ENCODE measurements at places on chromosomes 11 and 22.
A peak's percentile ranks its signal among the peaks of the same experiment; 100 is the strongest.

- no peak for DNase-seq
Measured at GRCh38 chr11:17479284-17480214, 2.9 kb upstream of the ABCC8 start.

- no peak for DNase-seq
Measured at GRCh38 chr11:61524963-61525587, 16.5 kb downstream of the LRRC10B start.

GRCh38 chr11:134524201-134524600 is 112.2 kb upstream of the B3GAT1 start:
- DNase-seq, result no peak

GRCh38 chr11:45384016-45384415 is 97.9 kb upstream of the SYT13 start:
- DNase-seq, result no peak

GRCh38 chr11:76795290-76795935 is 12.3 kb downstream of the TSKU start:
- DNase-seq, result peak; percentile 86

DNA sequence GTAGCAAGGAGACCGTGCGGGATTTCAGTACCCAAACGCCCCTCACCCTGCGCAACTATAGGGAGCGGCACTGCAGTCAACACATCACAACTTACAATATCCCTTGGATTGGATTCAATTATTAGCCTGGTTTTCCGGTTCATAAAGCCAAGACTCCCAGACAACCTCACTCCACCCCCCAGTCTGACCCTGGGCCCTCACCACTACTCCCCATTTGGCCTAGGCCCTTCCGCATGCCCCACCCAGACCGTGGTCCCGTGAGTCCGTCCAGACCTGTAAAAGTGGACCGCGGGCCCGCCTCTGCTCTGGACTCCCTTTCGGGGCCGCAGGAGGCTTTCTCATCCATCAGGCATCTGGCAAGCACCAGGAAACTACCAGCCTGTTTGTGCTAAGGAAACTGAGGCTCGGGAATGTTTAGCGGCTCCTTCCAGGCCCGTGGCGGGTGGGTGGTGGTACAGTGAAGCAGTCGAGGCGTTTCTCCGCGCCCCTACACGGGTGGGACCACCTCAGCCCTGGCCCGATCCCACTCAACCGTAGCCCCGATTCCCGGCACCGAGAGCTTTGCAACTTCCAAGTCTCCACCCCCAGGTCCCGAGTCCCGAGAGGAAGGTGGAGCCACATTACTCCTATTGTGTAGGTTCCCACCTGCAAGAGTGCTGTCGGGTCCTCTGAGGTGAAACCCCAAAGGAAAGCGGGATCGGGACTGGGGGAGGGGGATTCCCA is 679 bp upstream of the DPP3 start:
- DNase-seq, result no peak

- DNase-seq, result no peak
Measured at GRCh38 chr22:44067033-44067432, 42.9 kb downstream of the PARVB start.

All from vagina (tissue), 2 donors.